ENCODE measurements at places on chromosomes 1 and 21.
A peak's percentile ranks its signal among the peaks of the same experiment; 100 is the strongest.

GRCh38 chr21:46079352-46080170 is 18.4 kb upstream of the COL6A2 start:
- no peak for DNase-seq

GRCh38 chr21:43355266-43355924 is 71.5 kb downstream of the SIK1 start:
- no peak for DNase-seq

DNA sequence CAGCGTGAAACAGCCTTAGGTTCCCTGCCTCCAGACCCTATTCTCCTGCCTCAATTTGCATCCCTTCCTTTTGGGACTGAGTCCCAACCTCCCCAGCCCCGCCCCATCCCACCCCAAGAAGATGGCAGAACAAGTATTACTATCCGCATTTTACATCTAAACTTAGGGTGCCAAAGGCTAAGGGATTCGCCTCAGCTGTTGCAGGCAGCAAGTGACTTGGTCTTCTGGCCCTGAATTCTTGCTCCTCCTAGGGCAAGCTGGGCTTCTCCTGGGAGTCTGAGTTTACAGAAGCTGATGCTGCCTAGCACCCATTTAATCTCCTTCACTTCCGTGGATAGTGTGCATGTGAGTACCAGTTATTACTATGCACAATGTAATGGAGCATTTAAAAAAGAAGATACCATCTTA is 161.3 kb upstream of the NR5A2 start:
- DNase-seq: no peak

DNA sequence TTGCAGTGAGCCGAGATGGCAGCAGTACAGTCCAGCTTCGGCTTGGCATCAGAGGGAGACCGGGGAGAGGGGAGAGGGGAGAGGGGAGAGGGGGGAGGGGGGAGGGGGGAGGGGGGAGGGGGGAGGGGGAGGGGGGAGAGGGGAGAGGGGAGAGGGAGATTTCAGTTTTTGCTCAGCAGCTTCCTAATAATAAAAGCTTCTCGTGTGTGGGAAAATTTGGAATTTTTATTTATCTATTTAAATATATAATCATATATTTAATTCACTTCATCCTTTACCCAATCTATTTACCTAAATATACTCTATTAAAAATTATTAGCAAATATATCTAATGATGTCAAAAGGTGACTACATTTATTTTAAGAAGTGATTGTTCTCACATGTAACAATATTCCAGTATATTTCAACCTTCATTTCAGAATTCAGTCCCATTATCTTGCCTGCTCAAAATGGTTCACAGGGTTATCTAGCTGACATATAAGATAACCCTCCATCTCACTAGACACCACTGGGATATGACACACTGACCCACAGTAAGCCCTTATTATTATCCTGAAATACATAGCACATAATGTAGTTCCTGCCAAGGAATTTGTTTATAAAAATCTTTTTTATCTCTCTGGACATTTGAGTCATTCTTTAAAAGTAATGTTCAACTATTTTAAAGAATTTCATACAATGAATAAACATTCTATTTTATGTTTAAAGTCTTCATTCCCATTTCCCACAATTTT is 105.9 kb downstream of the GPATCH2 start:
- DNase-seq: no peak

- DNase-seq: no peak
These were observed 14.4 kb upstream of the DIPK1A start for GRCh38 chr1:92975551-92976232.

DNA sequence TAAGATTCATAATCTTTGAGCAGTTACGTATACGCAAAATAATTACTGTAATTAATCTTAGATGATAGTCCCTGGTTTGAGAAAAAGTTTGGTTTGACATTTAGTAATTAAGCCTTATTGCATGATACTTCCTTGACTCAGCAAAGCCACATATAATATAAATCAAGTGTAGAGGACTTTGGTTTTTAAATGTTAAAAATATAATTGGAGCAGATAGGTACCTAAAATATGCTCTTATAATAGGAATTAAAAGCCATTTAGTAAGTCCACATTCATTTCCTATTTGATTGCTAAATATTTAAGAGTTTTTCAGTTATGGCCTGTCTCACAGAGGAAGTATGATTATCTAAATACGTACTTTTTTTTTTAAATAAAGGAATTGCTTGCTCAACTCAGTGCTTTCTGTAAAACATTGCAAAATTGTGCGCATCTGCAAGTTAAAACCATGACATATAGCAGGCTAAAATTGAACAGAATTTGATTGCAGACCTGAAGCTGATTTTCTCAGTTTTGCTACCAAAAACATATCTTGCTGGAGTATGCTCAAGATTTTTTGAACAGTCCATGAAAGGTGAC is 20.4 kb downstream of the RPE65 start:
- DNase-seq: no peak

- no peak for DNase-seq
These were observed 70.8 kb downstream of the TIAM1 start for GRCh38 chr21:31273278-31273677.

GRCh38 chr21:21002153-21002552 is 3.9 kb downstream of the NCAM2 start:
- no peak for DNase-seq

DNA sequence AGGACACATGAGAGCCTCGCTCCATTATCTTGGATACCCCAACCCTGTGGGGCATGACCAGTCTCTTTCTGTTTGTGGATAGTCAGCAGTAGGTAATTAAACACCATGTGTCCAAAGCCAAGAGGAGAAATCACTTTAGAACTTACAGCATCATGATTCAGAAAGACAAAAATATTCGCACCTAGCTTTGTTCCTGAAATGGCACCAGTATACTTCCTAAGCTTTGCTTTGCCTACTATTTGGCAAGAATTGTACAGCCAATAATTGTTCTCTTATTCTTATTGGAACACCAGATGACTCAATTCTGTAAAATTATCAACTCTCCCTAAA is 24.2 kb downstream of the TNFRSF9 start:
- DNase-seq: no peak

DNA sequence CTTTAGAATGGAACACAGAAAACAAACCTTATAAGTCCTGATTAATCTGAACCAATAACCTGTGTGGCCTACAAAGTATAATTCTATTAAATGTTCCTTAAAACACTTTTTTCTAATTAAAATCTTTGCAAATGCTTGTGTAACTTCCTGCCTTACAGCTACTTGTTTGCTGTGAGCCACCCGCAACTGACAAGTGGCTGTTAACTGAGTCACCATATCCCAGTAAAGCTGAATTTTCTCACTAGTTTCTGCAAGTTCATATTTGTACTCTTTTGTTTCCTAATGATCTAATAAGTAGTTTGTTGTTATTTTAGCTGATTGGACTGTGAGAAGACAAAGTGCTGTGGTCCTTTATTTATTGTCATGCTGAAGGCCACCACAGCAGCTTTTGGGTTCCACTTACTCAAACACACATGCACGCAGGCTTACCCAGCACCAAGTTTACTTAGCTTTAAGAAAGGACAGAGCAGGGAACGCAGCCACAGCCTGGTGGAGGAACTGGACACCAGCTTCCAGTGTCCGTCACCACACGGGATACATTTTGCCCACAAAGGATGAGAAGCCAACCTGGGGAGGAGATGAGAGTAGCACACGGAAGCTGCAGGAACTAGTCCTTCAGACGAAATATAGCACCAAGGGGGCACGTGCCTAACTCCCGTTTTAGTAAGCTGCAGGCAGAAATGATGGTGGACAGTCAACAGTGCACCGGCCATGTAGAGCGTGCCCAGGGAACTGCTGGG is 47.8 kb downstream of the LCA5L start:
- DNase-seq: peak; percentile 59

GRCh38 chr1:108049178-108049819 is 84.3 kb upstream of the VAV3 start:
- DNase-seq: peak; percentile 89

- DNase-seq: no peak
These were observed 8.0 kb upstream of the CCDC190 start for GRCh38 chr1:162868972-162869371.

DNA sequence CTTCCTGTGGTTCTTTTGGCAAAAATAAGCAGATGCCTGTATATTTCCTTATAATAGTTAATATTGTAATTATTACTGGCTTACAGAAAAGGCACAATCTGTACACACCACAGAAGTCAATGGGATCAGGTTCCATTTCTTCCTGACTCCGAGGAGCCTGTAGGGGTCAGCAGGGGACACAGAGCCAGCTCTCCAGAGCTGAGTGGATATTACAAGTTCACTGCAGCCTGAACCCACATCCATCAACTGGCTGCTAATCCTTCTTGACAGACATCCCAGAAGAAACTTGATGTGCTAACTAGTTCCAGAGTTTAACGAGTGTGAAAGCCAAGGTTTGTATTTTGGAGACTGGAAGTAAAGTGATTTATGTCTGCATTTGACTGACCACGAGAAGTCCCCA is 203.8 kb downstream of the LMX1A start:
- DNase-seq: no peak

GRCh38 chr1:7931446-7931812 is 9.2 kb downstream of the TNFRSF9 start:
- no peak for DNase-seq

DNA sequence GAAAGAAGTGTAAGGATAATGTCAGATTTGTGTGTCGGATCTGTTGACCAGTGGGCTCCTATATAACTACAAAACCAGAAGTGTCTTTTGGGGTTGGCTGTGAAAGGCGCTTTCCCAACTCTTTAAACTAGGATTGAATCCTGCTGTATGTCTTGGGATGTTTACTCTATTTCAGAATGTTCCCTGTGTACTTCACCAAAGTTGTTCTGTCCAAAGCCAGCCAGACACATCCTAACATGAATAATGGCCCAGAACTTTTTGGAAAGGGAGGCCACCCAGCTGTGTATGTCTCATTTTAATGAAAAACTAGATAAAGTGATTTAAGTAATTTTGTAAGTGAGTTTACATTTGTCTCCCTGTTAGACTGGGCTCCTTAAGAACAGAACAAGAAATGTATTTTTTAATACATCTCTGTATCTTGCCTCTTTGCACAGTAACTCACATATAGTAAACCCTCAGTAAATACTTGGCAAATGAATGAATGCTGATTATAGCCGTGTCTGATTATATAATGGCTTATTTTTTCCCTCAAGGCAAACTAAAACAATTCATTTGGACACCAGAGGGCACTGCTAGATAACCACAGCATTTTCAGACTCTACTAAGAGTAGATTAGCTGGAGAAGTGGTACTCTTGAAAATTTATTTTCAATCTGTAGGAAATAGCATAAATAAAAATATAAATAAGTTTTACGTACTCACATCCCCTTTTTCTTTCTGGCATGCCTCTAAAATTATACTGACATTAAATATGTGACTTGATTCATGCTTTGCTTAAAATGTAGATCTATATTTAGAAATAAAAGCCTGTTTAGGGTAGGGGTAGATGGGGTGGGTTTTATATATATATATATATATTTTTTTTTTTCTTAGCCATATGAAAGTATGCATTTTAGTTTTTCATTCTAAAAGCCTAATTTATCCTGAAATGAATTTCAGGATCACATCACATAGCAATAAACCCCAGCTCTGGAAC is 23.8 kb downstream of the TSEN15 start:
- peak; percentile 73 for DNase-seq

GRCh38 chr21:16156841-16157489 is 427.2 kb downstream of the USP25 start:
- no peak for DNase-seq

DNA sequence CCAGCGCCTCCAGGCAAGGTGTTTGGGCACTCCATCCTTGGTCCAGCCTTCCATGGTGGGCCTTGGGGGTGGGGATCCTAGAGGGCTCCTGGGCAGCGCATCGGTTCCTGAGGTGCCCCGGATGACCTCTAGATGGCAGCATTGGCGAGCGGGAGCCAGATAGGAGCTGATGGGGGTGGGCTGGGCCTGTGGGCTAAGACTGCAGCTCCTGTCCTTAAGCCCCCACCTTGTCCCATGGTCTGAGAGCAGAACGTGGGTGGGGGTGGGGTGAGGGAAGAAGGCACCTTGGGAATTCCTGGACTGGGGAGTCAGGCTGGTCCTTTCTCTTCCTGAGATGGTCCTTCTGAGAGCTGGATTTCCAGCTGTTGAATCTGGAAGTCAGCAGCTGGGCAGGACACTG is 93.4 kb upstream of the CSF3R start:
- peak; percentile 47 for DNase-seq

GRCh38 chr1:207868251-207868773 is 42.6 kb downstream of the CD34 start:
- no peak for DNase-seq

GRCh38 chr1:88799491-88799890 is 91.9 kb downstream of the GTF2B start:
- DNase-seq: peak; percentile 14

- peak; percentile 71 for DNase-seq
These were observed 15.3 kb upstream of the SKI start for GRCh38 chr1:2212532-2213491.

DNA sequence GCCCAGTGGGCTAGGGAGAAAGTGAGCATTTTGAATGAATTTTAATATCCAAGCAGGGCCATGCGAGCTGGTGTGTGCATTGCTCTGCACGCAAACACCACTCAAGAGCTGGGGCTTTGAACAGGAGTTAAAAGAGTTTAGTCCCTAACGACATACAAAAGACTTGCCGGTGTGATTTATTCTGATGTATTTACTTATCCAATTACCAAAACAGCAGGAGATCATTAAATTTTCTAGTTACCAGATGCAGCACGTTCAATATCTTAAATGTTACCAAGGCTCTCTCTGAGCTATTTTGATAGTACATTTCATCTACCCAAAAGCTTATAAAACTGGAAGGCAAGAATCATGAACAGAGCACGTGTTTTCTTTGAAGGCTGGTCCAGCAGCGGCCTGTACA is 30.0 kb upstream of the DMRTA2 start:
- no peak for DNase-seq

GRCh38 chr1:8427493-8427892 is 109.6 kb downstream of the SLC45A1 start:
- peak; percentile 85 for DNase-seq

- no peak for DNase-seq
These were observed 513 bp upstream of the HHAT start for GRCh38 chr1:210328032-210328745.

DNA sequence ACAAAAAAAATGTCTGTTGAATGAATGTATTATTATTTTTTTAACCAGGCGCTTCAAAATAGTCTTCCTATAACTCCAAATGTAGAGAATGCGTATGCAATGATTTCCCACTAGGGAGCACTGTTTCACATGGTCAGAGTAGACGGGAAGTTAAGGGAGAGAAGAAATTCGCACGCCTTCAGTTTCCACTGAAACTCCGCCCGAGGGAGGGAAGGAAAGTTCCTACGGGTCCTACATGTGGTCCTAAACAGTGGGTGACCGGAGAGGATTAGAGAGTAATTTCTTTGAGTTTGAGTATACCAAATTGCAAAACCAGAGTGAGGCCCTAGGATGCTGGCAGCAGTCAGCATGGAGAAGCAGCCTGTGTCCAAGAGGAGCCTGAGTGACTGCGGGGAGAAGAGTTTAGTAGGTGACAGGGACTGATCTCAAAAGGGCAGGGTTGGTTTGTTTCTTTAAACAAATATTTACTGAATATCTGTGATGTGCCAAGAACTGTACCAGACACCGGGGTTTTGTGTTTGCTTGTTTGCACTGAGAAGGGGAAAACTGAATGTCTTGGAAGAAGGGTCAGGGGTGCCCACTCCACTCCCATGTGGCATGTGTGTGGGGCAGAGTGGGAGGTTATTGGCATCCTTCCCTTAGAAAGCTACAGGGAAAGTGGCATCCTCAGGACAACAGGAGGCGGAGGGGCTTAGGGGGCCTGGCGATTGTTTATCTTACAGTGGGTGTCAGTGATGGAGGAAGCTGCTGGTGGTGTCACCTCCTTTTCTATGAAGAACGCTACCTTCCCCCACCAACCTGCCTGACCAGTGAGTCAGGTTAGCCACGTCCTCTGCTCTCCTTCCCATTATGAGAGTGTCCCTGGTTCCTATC is 22.8 kb downstream of the RNU5D-1 start:
- DNase-seq: peak; percentile 91

All from Kasumi-1 (cell line).